Right cardiac atrium (tissue), 5 donors: ENCODE measurements at places on chromosomes 7 and 10. TPM values are rescaled to one million over a fixed set of nuclear protein-coding genes. Genes with fewer than 3 reads are reported as not detected.

DNA sequence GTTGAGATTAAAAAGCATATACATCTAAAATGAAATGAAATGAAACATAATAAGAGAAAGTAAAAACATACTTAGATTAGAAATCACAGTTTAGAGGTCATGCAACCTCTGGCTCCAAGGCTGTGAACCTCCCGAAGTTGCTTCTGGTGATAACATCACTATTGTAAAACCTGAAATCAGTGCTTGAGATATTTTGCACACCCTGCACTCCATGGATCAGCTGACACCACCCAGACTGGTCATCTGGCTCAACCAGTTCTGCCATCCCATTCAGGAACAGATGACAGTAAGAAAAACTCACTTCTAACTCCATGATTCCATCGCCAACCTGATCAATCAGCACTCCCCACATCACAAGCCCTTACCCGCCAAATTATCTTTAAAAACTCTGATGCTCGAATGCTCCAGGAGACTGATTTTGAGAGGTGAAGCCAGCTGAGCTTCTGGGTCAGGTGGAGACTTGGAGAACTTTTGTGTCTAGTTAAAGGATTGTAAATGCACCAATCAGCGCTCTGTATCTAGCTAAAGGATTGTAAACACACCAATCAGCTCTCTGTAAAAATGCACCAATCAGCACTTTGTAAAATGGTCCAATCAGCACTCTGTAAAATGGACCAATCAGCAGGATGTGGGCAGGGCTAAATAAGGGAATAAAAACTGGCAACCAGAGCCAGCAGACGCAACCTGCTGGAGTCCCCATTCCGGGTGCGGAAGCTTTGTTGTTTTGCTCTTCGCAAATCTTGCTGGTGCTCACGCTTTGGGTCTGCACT lies 162.6 kb upstream of the MAGI2 start:
- no peak for DNase-seq

- DNase-seq, result no peak
Measured at GRCh38 chr10:107616463-107617410, 452.2 kb upstream of the SORCS1 start.

GRCh38 chr7:158161194-158161593 lies 426.4 kb downstream of the PTPRN2 start:
- DNase-seq, result no peak

- DNase-seq, result no peak
Measured at GRCh38 chr7:65966146-65966545, 15.9 kb downstream of the GUSB start.

GRCh38 chr7:134995239-134996096 lies 9.2 kb downstream of the AGBL3 start:
- DNase-seq, result no peak

DNA sequence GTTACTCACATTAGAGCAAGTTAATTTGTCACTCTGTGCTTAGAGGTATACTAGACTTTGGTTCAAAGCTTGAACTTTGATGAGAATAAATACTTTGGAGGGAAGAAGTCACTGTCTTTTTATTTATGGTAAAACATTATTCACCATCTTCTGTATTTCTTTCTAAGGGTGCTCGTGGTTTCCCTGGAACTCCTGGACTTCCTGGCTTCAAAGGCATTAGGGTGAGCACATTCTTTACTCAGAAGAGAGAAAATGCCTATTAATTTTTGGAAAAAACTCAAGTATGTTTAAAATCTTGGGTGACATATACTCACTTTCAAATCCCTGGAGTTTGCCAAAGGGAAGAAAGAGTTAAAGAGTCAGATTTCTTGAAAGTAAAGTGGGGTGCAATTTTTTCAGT lies 10.8 kb downstream of the COL1A2 start:
- DNase-seq, result no peak

GRCh38 chr7:69609541-69610373 lies 11.5 kb downstream of the AUTS2 start:
- DNase-seq, result no peak

- no peak for DNase-seq
Measured at GRCh38 chr7:128458956-128459355, 3.3 kb downstream of the HILPDA start.

- DNase-seq, result no peak
Measured at GRCh38 chr7:139842401-139843210, 13.5 kb downstream of the TBXAS1 start.

- DNase-seq, result no peak
Measured at GRCh38 chr7:1151653-1152425, 8.2 kb downstream of the ZFAND2A start.

DNA sequence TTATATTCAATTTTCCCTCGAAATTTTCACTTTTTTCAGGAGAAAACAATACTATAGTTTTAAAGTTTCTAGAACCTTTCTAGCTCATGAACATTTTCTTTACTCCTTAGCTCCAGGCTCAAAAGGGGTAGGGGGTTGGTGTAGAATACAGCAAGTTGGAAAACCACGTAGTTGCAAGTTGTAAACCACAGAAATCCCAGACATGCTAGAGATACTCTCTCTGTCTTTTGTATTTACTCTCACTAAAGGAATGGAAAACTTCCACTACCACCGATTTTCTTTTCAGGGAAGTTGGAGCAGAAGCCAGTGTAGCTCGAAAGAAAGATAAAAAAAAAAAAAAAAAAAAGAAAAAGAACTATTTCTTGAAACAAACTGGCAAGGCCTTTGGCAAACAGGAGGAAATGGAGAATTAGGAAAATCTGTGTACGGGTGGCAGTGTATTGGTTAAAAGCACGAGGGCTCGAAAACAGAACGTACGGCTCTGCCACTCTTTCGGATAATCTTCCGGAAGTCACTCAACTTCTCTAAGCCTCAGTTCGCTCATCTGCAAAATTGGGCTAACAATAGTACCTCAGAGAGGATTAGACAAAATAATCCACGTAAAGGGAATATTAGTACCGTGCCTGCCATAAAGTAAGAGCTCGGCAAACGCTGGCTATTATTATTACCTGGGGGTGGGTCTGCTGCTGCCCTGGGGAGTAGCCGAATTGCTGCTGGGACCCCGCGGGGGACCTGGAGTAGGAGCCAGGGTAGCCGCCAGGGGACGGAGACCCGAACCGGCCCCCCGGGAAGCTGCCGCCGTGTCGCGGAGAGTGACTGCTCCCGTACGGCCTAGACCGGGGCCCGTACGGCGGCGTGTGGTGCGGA lies 628 bp downstream of the MPLKIP start:
- DNase-seq, result no peak

DNA sequence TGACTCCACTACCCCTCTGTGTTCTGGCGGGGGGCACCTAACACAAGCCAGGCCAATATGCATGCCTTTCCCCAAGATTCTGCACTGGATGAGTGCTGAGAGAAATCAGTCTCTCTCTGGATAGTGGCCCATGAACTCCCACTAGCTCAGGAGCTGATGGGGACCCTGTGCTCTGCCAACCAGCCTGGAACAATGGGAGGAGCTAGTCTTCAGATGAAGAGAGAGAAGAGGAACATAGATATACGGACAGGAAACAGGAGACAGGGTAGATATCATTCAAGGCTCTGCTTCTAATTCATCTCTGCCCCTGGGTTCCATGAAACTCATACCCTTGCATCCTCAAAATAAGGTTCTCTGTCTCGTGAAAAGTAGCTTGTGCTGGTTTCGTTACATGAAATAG lies 27.9 kb upstream of the PLXNA4 start:
- no peak for DNase-seq

GRCh38 chr10:4276151-4276550 lies 491.1 kb upstream of the KLF6 start:
- DNase-seq, result no peak

DNA sequence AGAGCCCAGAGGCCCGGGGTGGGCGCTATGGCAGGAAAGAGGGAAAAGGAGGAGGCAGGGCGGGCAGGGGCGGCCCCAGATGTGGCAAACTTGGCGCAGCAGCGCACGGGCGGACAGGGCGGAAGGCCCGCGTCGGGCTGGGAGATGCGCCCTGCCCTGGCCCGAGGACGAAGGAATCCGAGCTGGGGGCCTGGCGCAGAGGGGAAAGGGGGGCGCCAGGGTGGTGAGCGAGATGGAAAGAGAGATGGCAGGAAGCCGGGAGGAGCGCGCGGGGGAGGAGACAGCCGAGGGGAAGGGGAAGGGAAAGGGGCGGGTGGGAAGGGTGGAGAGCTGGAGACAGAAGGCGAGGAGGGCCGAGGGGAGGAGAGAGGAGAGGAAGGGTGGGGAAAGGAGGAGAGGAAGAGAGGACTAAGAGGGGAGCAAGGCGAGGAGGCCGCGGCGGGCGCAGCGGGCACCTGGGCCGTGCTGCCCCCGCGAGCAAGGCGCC lies at the start of gene MARVELD1:
Gene MARVELD1, plus strand, starts transcription at position 392 of the 487 bp plus-strand sequence. CDS start 147 bp downstream, outside the sequence.
- peak; percentile 83 for DNase-seq

GRCh38 chr10:121449482-121449924 lies 148.7 kb downstream of the FGFR2 start:
- DNase-seq, result no peak

- DNase-seq, result no peak
Measured at GRCh38 chr10:42977032-42977416, 99.8 kb upstream of the RET start.

DNA sequence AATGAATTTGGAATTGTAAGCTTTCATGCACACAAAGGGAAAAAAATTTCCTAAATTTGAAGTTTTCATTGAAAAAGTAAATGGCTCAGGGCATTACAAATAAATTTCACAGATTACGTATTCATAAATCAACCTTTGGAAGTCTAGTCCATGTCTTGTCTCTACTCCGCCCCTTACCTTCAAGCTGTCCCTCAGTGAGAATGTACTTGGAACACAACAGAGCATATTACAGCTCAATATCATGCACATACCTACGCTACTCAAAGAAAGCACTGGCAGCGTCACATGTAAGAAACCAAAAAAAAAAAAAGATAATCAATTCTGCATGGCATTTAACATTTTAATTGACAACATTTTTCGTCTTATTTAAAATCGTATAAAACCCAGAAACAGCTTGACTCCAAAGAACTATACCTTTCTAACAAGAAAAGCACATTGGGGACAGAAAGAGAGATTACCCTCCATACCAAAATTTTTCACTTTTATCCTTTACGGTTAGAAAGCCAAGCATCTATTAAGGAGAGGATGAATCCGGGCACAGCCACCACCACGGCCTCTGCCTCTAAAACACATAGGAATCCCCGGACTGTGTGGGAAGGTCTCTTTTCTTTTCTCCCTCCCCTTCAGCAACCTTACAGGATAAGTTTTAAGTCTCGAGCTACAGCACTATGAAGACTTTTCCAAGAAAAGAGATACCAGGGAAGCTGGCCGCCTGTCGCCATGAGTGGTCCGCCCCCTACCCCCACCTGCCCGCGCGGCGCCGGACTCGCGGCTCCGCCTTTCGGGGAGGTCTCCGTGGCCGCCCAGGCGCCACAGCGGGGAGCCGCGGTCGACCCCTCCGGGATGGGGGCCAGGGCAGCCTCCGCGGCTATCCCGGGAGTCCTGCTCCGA lies 1.1 kb downstream of the JMJD1C start:
- no peak for DNase-seq

DNA sequence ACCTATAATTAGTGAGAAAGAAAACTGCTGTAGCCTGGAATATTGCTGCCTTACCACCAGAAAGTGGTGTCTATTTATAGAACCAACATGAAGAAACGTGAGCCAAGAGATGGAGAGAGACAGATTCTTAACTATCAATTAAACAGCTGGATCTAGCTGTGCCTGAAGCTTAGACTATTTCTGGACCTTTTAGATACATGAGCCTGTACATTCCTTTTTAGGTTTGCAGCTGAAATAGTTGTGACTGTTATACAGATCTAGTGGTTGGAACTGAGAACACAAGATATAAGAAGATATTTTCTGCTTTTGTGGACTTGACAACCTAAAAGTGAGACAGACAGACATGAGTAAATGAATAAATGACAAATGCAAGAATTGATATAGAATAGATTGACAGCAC lies 73.4 kb downstream of the CDK14 start:
- DNase-seq, result no peak

DNA sequence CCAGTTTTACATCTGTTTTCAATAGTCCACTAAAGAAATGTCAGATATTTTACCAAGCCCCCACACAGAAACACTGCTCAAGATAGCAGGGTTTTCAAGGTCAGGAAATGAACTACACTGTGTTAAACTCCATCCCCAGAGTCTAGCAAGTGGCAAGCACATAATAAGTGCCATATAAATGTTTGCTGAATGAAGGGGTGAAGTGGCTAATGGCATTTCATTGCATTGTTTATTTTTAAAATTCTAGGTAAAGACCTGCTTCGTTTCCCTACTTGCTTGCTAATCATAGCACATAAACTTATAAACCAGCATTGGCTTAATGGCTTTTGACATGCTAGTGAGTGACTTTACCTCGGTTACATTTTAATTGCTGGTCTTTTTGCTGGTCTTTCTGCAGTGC lies 322.6 kb downstream of the GRID1 start:
- DNase-seq, result no peak

DNA sequence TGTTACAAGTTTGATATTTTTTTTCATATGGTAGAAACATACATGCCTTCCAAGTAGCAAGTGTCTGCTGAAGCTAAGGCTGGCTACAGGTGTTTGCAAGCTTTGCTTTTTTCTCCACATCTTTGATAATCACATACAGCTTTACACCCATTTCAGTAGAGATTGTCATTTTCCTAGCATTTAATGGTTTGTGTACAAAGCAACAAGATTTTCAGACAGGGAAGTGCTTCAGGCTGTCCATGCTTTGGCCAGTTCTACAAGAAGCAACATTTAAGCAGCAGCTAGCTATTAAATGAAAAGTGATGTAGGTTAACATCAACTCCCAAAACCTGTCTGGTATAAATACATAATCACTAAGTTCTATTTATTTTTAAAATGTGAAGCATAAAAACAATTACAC lies 2.3 kb downstream of the HDAC9 start:
- no peak for DNase-seq

- DNase-seq, result no peak
Measured at GRCh38 chr7:55348502-55348901, 16.6 kb upstream of the LANCL2 start.

GRCh38 chr7:127916735-127917134 lies 114.5 kb downstream of the LRRC4 start:
- DNase-seq, result no peak

Gene SUN1
- 154 TPM for total RNA-seq

Gene CALD1
- total RNA-seq, result 214 TPM

Gene TLX1
- total RNA-seq, result 1.0 TPM

Gene NRCAM
- total RNA-seq, result 0.59 TPM

Gene UCMA
- not detected for total RNA-seq

Gene ZNF107
- total RNA-seq, result 3.1 TPM

Gene C10orf53
- not detected for total RNA-seq

Gene SFTPA2
- 0.54 TPM for total RNA-seq

Gene ERVW-1
- total RNA-seq, result not detected

Gene CPA4
- total RNA-seq, result not detected

Gene FAM25A
- total RNA-seq, result not detected
